CD4-positive, alpha-beta T cell treated with Interferon gamma for 1 hour (primary cell): ENCODE measurements at places on chromosomes 3 and 15.

- no peak for DNase-seq
Measured at GRCh38 chr15:71443538-71443937, 328.3 kb downstream of the THSD4 start.

- no peak for DNase-seq
Measured at GRCh38 chr3:13623101-13623654, 74.3 kb downstream of the FBLN2 start.

- peak; percentile 78 for DNase-seq
Measured at GRCh38 chr3:141486746-141487520, at the start of gene RASA2. RASA2 (plus strand) TSS chr3:141487027; CDS start chr3:141487084, 57 bp downstream.

- no peak for DNase-seq
Measured at GRCh38 chr3:12764171-12764776, 5.2 kb upstream of the TMEM40 start.

GRCh38 chr15:41990243-41990605 lies 17.9 kb upstream of the EHD4 start:
- DNase-seq, result no peak
